Activated gamma-delta T cell treated with anti-CD3 and anti-CD28 coated beads, Interleukin-2, amount 50 U/mL, for 16 hours (primary cell): ENCODE measurements at places on chromosomes 12 and 14.

DNA sequence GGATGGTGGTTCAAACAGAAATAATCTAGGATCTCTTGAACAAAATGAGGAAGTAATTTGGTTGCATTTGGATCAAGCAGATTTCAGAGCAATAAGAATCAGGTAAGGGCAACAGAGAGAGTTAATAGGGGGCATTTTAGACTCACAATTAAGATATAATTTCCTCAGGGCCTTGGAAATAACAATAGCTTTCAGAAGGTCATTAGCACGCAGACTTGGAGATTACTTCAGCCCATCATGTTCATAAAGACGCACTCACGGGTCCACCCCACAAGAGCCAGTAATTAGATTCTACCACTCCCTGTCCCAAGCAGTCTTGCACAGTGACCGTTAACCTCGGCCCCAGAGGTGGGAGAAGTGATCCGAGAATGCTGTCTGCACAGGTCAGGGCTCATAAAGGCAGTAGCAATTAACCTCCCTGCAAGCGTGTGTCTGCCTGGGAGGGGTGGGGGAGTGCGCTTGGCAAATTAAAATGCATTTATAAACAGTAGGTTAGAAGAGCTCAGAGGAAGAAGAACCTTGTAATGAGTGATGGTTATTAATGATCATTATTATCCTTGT, 125.7 kb upstream of the CCDC196 start:
- no peak for DNase-seq

DNA sequence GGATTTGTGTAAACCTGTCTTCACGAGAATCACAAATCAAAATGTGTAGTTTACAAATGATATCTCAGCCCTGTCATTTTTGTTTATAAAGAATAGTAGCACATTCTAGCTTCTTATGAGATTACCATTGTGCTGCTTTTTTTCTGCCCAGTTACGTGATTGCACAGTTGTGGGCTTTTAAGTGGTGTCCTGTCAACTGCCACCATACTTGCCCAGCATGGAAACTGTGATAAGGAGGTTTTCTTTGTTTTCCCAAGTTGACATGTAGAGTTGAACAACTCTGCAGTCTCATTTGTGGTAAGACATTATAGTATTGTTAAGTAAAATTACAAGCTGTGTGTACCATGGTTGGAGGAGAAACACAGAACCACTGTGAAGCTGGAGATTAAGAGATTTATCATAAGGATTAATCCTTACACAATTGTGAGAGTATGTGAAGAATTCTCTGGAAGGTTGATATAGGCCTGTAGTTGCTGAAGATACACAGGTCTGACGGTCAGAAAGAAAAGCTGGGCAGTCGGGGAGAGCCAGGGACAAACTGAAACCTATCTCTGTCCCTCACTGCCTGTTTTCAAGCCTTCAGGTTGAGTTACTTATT, 12.2 kb downstream of the CHURC1 start:
- no peak for DNase-seq

DNA sequence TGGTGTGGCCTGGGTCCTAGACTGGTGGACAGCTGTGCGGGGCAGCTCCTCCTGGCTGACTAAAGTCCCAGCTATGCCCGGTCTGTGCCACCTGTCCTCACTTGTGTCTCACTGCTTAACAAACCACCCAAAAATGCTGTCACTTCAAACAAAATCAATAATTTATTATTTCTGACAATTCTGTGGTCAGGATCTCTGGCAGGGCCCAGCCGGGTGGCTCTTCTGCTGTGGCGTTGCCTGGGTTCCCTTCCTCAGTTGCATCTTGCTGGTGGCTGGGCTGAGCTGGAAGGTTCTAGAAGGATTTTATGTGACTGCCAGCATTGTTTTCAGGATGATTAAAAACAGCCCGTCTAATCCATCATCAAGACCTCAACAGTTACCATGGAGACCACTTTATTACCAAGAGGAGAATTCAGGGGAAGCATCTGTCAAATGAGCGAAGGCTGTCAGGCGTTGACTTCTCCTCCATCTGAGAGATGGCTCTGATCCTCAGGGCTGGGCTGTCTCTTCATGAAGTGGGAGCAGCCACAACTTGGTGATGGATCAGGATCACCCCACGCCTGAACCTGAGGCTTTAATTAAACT, 280.6 kb upstream of the SFSWAP start:
- DNase-seq: no peak

DNA sequence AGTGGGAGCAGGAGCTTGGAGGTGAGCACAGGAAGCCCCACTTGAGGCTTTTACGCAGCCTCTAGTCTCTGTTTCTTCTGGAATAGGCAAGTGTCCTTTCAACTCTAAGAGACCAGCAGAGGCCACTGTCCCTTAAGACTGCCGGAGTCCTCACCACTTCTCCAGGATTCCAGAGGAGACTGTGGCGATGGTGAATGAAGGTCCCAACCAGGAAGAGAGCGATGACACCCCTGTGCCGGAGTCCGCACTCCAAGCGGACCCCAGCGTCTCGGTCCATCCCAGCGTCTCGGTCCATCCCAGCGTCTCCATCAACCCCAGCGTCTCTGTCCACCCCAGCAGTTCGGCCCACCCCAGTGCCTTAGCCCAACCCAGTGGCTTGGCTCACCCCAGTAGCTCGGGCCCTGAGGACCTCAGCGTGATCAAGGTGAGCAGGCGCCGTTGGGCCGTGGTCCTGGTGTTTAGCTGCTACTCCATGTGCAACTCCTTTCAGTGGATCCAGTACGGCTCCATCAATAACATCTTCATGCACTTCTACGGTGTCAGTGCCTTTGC, 442 bp downstream of the FLVCR2 start:
- DNase-seq: no peak
